Sciatic nerve (tissue), 2 donors: ENCODE measurements at places on chromosomes 2 and 18. TPM values are rescaled to one million over a fixed set of nuclear protein-coding genes. Genes with fewer than 3 reads are reported as not detected.

GRCh38 chr2:235616885-235617284 lies 123.0 kb downstream of the AGAP1 start:
- DNase-seq: no peak

DNA sequence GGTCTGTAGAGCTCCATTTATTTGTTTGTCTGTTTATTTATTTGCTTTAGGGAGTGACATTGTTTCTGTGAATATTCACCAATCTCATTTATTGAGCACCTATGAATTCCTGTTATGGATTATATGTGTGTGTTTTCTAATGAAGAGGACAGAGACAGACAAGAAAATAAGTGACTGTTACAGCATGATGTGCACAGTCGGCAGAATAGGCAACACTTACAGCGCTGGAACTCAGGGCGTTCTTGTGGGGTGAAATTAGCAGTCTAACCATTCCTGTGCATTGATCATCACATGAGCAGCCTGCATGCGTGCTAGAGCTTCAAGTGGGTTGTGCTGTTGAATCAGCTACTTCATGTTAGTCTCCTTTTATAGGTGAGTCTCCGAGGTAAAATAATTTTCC lies 960.7 kb downstream of the SLC4A3 start:
- no peak for DNase-seq

- no peak for DNase-seq
These were observed 155.4 kb downstream of the SLC4A3 start for GRCh38 chr2:219782737-219783348.

- DNase-seq: no peak
These were observed 4.8 kb downstream of the ATOH8 start for GRCh38 chr2:85758361-85759256.

DNA sequence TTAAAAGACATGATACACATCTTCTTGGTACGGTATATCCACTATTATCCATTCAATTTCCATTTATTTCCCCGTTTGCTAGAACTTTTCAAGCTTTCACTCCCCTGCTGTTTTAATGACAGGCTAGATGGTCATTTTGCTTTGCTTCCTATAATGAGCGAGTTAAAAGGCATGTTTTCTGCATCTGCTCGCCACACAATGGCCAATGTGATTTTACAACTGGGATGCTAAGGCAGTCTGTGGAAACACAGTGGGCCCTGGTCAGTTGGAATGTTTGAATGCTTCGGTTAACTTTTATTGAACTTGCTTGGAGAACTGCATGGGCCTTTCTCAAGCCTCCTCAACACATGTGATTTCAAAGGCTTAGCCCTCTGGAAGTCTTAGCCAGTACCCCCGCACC lies 48.4 kb upstream of the TNP1 start:
- no peak for DNase-seq

DNA sequence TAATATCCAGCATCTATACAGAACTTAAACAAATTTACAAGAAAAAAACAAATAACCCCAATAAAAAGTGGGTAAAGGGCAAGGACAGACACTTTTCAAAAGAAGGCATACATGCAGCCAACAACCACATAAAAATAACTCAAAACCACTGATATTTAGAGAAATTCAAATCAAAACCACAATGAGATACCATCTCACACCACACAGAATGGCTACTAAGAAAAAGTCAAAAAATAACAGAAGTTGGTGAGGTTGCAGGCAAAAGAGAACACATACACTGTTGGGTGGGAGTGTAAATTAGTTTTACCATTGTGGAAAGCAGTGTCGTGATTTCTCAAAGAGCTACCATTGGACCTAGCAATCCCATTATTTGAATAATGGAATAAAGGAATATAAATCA lies 1973.9 kb upstream of the LRRTM1 start:
- no peak for DNase-seq

- DNase-seq: no peak
These were observed 113.6 kb downstream of the ETAA1 start for GRCh38 chr2:67510745-67511144.

GRCh38 chr2:42169874-42170521 lies 845 bp downstream of the EML4 start:
- no peak for DNase-seq

DNA sequence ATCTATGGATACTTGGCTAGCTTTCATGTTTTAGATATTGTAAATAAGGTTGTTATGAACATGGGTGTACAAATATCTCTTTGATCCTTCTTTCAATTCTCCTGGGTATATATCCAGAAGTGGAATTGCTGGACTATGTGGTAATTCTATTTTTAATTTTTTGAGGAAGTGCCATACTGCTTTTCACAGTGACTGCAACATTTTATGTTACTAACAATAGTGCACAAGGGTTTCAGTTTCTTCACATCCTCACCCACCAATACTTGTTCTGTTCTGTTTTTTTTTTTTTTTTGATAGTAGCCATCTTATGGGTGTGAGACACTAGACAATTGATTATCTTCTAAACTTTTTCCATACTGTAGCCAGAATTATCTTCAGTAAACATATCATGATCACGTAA lies 17.3 kb upstream of the NEUROD1 start:
- no peak for DNase-seq

DNA sequence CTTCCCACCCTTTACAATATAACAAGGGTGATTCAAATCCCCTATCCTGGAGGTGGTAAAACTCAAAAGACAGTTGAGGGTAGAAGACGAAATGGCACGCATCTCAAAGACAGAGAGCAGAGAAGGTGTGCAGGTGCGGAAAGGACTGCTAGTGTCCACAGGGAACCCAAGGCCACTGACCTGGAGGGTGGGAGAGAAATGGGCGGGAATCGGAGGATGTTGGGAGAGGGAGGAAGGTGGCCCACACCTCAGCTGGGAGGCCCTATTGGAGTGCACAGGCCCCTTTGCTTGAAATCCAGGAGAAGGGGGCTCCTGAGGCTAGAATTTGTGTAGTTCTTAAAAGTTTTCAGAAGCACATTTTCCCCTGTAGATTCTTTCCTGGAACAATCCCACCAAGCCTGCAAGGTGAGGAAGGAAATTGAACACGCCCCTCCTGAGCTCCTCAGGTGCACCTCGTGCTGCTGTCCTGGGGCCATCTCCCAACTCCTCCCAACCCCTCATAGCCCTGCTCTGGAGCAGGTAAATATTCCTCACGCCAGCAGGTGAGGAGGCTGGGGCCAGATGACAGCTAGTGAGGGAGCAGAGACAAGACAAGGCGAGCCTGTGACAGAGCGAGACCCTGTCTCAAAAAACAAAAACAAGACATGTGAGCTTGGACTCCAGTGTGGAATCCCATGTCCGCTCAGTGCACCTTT lies 99.3 kb downstream of the MCFD2 start:
- no peak for DNase-seq

PRSS56 gene
- not detected for total RNA-seq

FNDC4 gene
- total RNA-seq: 6.3 TPM

GKN1 gene
- total RNA-seq: not detected

FASTKD1 gene
- 17.3 TPM for total RNA-seq

TCF7L1 gene
- 26.9 TPM for total RNA-seq

MYO1B gene
- total RNA-seq: 74.9 TPM

MPP4 gene
- total RNA-seq: 0.27 TPM
